ENCODE measurements at places on chromosomes 7 and 10. TPM values are rescaled to one million over a fixed set of nuclear protein-coding genes. Genes with fewer than 3 reads are reported as not detected.
A peak's percentile ranks its signal among the peaks of the same experiment; 100 is the strongest.

GRCh38 chr7:121793716-121794115 lies 79.2 kb upstream of the PTPRZ1 start:
- no peak for DNase-seq

DNA sequence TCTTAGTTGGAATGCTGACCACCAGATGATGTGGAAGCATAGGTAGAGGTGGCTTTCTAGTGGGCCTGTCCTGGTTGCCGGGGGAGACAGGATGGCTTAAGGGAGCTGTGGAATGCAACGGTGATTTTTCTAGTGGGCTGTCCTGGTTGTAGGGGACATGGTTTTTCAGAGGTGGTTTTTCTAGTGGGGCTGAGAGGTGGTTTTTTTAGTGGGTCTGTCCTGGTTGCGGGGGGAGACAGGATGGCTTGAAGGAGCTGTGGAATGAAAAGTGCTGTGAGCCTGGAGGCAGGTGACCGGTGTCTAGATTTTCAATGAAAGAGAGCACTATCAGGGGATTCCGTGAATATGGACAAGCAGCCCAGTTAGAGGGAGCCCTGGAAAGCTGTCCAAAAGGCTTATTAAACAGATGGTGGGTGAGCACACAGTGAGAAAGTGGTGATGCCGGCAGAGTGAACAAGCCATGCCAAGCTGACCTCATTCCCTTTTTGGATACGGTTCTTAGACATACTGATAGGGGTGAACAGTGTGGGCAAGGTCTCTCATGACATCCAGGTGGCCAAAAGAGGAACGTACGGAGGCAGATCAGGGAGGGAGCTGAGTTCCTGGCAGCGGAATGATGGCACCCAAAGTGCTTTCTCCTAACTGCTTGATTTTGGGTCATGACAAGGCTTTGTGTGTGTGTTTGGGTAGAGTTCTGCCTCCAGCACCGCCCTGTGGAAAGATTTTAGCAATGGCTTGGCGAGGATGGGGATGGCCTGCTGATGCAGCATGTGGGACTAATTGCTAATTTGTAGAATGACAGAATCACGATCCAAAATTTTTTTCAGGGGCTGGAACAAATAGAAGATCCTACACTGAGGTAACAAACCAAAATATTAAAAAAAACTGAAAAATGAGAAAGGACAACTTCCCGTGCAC lies 126.6 kb downstream of the TMEM178B start:
- DNase-seq = no peak

DNA sequence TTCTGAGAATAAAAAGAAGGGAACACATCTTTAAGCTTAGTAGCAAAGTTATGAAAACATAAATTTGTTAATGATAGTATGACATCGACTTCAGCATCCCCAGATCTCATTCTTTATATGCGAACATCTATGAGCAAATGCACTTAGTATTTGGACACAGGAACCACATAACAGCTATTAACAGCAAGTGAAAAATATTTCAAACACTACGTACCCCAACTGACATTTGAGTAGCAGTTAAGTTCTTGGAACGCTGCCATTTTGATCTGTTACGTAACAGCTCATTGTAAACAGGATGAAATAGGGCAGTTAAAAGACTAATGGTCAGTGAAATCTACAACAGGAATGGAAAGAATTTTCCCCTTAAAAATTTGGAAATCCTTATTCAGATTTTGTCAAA lies 428.9 kb downstream of the TNS3 start:
- DNase-seq = no peak

- no peak for DNase-seq
Observed at GRCh38 chr10:48941427-48942075, 1.9 kb upstream of the LRRC18 start.

DNA sequence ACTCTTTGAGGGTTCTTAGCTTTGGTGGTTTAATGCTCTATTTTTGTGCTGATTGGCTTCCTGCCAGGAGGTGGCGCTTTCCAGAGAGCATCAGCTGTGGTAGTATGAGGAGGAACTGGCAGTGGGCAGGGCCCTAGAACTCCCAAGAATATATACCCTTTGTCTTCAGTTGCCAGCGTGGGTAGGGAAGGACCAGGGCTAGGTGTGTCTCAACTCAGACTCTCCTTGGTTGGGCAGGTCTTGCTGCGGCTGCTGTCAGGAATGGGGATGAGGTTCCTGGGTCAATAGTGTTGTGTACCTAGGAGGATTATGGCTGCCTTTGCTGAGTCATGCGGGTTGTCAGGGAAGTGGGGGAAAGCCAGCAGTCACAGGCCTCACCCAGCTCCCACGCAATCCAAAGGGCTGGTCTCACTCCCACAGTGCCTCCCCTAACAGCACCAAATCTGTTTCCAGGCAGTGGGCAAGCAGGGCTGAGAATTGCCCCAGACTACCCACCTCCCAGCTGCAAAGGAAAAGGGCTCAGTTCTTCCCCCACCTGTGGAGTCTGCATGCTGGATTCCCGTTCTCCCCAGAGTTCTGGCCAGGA lies 191.5 kb downstream of the PHTF2 start:
- peak; percentile 80 for DNase-seq

GRCh38 chr10:30371954-30372353 lies 22.9 kb upstream of the MTPAP start:
- DNase-seq = no peak

DNA sequence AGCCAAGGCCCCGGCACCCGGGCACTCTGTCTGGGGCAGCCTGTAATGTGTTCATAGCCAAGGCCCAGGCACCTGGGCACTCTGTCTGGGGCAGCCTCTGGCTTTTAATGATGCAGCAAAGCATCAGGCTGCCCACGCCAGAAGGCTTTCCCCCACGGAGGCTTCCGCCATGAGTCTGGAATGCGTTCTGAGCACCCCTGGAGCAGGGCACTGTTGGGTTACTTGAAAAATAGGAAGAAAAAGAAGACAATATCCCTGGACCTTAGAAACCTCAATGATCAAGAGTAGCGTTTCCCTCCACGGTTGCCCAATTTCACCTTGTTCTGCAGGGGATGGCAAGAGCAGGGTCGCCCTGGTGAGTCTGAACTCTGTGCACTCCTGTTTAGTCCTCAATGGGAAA lies 565.0 kb downstream of the PTPRN2 start:
- DNase-seq = no peak

Gene SRRM3
- total RNA-seq = 1.4 TPM

Gene RELN
- total RNA-seq = 2.7 TPM

Gene CLDN12
- total RNA-seq = 42.2 TPM
